ENCODE measurements at places on chromosomes 13 and 19.

- no peak for DNase-seq
Measured at GRCh38 chr19:4493929-4494690, 22.0 kb downstream of the HDGFL2 start.

GRCh38 chr13:74678308-74678965 lies 544.2 kb upstream of the KLF12 start:
- no peak for DNase-seq

DNA sequence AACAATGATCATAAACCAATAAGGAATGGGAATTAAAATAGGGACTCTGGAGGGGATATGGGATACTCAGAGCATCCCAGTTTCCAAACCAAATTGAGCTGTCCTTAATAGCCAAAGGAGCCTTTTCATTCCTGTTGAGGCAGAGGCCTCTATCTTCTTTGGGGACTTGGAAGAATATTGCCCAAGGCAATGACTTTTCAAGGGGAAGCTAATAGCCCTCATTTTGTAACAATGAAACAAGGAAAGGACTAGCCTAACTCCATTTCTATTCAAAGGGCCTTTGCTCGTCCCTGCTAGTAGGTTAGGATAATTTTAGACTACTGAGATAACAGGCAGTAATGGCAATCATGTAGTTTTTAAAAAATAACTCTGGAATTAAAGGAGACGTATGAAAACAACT lies 789.8 kb upstream of the SLITRK5 start:
- no peak for DNase-seq

DNA sequence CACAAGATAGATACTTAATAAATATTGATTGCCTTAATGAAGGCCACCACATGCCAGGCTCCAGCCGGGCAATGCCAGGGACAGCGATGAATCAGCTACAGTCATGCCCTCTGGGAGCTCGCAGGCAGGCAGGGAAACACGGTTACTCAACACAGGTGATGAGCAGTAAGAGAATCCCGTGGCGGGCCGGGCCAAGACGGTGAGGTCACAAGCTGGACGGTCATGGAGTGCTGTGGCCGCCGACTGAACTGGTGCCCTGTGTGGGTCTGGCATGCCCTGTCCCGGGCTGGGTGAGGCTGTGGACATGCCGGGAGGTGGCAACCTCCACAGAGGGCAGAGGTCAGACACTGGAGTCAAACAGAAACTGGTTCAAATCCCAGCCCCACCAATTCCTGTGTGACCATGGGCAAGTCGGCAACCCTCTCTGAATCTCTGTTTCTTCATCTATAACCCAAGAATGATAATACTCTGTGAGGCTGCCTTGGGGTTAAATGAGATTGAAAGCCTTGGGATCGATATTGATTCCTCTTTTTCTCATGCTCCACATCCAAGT lies 13.2 kb upstream of the PAK4 start:
- DNase-seq = no peak

- DNase-seq = no peak
Measured at GRCh38 chr19:307111-307531, 15.9 kb upstream of the PLPP2 start.

GRCh38 chr13:30373727-30374126 lies 48.6 kb upstream of the UBE2L5 start:
- no peak for DNase-seq

DNA sequence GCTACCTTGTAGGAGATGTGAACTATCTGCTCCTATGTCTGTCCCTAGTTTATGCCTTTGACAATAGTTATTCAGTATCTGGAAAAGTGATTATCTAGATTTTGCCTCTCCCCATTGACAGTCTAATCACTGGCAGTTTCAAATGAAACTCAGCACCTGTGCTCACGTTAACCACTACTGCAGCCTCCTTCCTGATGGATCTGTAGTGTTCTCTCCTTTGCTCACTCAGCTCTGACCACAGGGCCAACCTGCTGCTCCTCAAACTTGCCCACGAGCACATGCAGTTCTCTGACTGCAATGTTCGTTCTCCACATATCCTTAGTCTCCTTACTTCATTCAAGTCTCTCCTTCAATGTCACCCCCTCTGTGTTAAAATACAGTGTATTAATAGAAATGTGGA lies 230.1 kb downstream of the NHLRC3 start:
- no peak for DNase-seq

DNA sequence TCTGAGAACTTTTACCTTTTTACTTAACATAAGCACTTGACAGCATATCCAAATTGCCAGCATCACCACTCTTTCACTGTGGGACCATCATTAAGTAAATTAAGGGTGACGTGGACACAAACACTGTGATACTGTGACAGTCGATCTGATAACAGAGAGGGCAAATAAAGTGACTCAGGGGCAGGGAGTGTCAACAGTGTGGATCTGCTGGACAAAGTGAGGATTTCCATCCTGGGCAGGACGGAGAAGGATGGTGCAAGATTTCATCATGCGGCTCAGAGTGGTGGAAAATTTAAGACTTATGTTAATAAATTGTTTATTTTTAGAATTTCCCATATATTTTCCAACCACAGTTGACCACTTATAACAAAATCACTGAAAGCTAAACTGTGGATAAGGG lies 60.0 kb upstream of the WDFY2 start:
- no peak for DNase-seq

GRCh38 chr13:99064624-99065234 lies 86.9 kb upstream of the DOCK9 start:
- no peak for DNase-seq

- DNase-seq = no peak
Measured at GRCh38 chr19:12800466-12800770, 1.2 kb downstream of the PRDX2 start.

DNA sequence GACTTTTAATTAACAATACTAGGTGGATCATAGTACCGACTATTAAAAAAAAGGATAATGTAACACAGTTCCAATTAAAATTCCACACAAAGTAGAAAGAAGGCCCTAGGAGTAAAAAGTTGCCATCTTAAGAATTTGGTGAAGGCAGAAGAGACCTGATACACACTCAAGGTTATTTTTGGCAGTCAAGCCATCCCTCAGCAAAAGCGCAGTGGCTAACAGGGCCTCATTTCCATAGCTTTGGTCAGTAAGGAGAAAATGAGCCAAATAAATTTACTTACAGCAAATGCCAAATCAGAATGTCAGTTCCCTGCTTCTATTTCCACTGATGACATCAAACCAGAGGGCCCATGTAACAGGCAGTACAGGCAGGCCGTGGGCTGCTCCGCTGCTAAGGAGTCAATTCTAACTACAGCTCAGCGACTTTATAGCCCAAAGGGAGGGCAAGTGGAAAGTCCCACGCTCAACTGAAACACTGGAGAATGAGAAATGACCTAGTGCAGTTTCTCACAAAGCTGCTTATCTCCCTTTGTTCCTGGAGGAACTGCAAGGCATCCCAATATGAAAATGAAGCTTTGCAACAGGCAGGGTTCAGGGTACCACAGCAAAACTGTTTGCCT lies 6.3 kb downstream of the ARGLU1 start:
- no peak for DNase-seq

DNA sequence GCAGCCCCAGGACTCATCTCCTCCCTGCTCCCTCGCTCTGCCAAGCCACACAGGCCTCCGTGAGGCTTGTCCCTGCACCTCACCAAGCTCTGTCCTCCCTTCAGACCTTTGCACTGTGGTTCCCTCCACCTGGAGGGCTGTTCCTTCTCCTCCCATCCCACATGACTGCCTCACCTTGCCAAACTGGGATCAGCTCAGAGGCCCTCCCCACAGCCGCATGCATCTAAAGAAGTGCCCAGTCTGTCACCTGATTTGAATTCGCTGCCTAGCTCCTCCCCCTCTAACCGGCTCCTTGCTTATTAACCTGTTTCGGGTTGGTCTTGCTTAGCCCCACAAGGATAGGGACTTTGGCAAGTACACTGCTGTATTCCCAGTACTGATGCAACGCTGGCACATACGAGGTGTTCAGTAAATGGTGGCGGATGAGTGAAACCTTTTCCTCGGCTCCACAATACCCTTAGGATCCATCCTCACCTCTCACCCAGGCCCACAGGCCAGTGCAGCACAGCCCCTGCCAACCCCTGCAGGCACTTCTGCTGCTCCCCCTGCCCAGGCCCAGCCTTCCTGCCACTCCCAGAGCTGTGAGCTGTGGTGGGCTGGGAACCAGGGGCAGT lies 4.4 kb downstream of the AKT2 start:
- DNase-seq = no peak

GRCh38 chr13:76723551-76724232 lies 162.5 kb downstream of the KCTD12 start:
- no peak for DNase-seq

GRCh38 chr13:101231751-101232428 lies 184.4 kb downstream of the NALCN start:
- DNase-seq = no peak

- no peak for DNase-seq
Measured at GRCh38 chr13:40464337-40465014, 202.0 kb downstream of the FOXO1 start.

GRCh38 chr19:53394522-53394973 lies 401 bp upstream of the ZNF765 start:
- DNase-seq = no peak

- no peak for DNase-seq
Measured at GRCh38 chr19:21750586-21751128, 16.7 kb downstream of the ZNF100 start.

DNA sequence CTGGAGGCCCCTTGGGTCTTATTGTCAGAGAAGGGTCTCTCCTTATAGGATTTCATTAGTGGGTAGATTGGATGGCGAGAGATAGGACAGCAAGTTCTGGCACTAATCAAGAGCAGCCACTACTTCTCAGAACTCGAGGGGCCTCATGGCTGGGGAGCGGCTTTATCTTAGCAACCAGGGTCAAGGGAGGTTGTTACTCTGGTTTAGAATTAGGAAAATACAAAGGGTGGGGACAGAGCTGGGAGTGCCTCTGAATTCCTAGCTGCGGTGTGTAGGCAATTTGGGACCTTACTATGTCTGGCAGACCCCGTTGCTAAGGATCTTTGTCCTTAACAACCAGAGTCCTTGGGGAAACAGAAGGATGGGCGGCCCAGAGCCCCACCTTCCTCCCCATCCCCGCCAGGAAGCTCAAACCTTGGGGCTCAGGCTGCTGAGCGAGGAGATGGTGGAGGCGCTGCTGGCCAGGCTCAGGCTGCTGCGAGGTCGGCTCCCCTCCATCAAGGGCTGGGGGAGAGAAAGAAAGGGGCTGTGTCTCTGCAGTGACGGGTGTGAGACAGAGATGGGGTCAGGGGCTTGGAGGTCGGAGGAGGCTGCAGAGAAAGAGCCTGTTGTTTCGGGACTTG lies 1.2 kb downstream of the PLEKHA4 start:
- no peak for DNase-seq

DNA sequence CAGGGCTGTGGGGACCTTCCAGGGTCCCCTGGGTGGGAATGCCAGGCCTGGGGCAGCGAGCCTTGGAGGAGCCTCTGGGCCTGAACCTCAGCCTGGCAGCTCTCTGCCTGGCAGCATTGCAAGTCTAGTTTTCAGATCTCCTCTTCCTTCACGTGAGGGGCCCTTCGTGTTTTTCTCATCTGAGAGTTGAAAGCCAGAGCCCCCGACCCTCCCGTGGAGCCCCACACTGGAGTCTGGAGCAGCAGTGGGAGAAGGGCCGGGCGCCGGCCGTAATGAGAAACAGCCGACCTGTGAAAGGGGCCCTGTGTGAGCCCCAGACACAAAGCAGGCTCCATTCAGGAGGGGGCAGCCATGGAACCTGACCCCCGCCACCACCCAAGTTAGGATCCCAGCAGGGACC lies 19.3 kb downstream of the TMED1 start:
- DNase-seq = no peak

DNA sequence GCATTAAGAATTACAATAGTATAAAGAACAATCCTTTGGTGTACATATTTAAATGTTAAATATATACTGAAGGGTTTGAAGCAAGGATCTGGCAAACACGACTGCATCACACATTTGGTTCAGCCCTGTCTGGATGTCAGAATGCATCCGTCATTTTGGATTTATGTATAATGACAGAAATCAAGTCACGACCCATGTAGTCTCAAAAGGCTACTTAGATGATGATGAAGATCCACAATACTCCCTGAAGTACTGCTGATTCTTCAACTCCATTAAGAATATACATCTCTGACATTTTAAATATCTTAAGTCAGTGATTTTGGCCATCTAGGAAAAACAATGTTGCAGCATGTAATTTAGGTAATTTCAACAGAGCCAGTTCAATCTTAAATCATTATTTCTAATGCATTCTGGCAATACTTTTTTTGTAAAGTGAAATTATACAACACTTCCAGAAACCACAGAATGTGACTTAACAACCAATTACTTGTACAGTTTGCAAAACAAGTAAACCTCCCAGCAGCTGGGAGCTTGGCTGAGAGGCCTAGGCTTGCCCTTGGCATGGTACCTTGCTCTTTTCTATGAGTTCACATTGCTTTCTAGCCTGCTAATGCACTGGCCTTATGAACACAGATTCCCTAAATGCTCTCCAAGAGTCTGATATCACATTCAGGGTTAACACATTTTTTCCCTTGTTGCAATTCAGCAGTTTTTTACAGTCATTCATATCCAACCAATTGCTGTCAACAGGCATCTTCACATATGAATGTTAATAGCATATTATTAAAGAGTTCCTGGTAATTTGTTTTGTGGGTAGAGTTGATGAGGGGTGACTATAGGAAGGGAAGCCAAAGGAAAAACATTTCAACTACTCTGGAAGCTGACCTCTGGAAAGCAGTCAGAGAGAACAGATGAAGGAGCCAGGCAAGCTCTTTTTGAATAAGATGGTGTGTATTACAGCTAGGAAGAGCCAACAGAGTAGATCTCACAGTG lies 175.2 kb downstream of the ENOX1 start:
- DNase-seq = no peak

- DNase-seq = no peak
Measured at GRCh38 chr13:114146629-114147028, 14.2 kb upstream of the RASA3 start.

DNA sequence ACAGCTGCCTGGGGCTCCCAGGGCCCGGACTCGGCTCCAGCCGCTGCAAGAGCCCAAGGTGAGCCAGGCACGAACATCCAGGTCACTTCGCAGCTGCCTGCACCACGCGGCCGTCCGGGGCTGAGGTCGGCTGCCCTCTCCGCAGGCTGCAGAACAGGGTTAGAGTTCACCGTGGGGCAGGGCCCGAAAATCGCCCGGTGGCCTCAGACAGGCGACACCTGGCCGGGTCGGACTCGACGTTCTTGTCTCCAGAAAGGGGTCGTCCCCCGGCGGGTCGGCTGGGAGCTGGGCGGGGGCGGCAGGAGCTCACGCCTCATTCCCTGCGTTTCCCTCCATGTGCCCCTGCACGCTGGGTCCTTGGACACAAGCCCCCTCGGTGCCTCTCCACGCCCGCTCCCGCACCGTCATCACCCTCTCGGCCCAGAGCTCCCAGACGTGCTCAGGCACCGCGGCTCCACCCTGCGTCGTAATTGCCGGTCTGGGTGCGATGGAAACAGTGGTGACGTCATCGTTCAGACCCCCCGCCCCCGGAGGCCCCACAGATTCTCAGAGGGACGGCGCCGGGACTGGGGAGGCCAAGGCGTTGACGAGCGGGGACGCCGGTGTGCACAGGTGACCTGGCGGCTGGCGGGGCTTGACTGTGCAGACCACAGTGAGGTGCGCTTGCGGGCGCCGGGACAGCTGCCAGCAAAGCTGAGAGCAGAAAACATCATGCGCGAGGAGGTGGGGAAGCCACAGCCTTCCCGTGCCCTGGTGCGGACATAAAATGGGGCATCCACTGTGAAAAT lies 4.0 kb upstream of the GRIN3B start:
- peak; percentile 87 for DNase-seq
